ENCODE measurements at places on chromosomes 12 and 14. TPM values are rescaled to one million over a fixed set of nuclear protein-coding genes. Genes with fewer than 3 reads are reported as not detected.
A peak's percentile ranks its signal among the peaks of the same experiment; 100 is the strongest.

Gene KLHL42
- 39.8 TPM for total RNA-seq

Gene ZFHX2
- total RNA-seq = 13.7 TPM

Gene PIWIL1
- total RNA-seq = not detected

Gene CLEC1B
- 0.51 TPM for total RNA-seq

Gene CLEC1A
- 0.32 TPM for total RNA-seq

Gene FSCB
- not detected for total RNA-seq

Gene TESPA1
- total RNA-seq = 0.20 TPM

Gene SNRPF
- 36.9 TPM for total RNA-seq

Gene ARHGEF25
- total RNA-seq = 62.4 TPM

Gene PPP2R3C
- 25.2 TPM for total RNA-seq

Gene FBRSL1
- total RNA-seq = 115 TPM

- H3K4me3 ChIP-seq = no peak overlapping the region
- peaks cover 8% of the 10 kb centered on the region for H3K4me1 ChIP-seq
- H3K27ac ChIP-seq = no peak overlapping the region
These were observed 252.4 kb downstream of the KCNC2 start for GRCh38 chr12:74957231-74957630.

- no peaks in the 10 kb centered on the region for H3K36me3 ChIP-seq
- peak overlapping the region; percentile 48 for H3K27ac ChIP-seq
- DNase-seq = no peak
- H3K4me1 ChIP-seq = peaks cover 16% of the 10 kb centered on the region
- H3K27me3 ChIP-seq = peaks cover 12% of the 10 kb centered on the region
These were observed 139.4 kb downstream of the TBX5 start for GRCh38 chr12:114266536-114266935.

DNA sequence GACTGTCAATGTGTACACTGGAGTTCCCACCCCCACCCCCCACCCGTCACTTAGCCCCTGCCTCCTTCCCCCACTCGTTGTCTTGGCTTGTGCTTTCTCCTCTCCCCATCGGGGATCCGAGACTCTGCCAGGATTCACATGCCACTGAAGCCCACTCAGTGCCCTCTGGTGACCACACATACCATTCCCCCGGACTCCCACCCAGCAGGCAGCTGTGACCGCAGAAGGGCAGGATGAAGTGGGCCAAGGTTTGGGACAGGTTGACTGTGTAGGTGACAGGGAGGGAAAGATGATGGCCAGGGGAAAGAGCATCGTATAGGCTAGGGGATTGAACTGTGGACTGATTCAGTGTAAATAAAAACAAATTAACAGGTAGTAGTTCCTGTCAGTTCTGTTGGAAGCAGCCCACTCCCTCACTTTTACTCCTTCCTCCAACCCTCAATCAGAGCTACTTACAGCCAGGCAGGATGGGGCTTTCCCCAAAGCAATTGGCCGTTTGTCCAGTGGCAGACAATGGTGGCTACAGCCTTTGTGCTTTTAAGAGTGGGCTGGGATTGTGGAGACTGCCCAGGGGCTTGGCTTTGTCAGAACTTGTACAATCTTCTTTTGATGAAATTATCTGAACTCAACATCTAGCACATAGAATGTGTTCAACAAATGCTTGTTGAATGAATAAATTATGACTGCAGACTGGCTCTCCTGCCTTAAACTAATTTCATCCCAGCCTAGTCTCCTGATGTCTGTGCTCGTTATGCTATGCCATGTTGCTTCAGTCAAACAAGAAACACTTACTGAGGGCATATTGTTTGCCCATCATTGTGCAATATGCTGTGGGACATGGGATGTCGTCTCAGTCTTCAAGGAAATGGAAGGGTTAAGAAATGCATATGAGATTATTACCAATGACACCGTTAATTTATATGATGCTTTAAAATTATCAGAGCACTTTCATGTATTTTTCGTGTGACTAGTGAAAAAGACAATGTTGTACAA is 30.2 kb downstream of the TTC9 start:
- peaks cover 4% of the 10 kb centered on the region for H3K36me3 ChIP-seq
- peaks cover 4% of the 10 kb centered on the region for H3K4me1 ChIP-seq
- no peak overlapping the region for H3K4me3 ChIP-seq
- H3K27ac ChIP-seq = no peak overlapping the region
- DNase-seq = no peak
- no peaks in the 10 kb centered on the region for H3K27me3 ChIP-seq

- no peaks in the 10 kb centered on the region for H3K27me3 ChIP-seq
- H3K27ac ChIP-seq = no peak overlapping the region
- DNase-seq = no peak
- peaks cover 27% of the 10 kb centered on the region for H3K4me1 ChIP-seq
These were observed 12.0 kb downstream of the AQP6 start for GRCh38 chr12:49984476-49985359.

DNA sequence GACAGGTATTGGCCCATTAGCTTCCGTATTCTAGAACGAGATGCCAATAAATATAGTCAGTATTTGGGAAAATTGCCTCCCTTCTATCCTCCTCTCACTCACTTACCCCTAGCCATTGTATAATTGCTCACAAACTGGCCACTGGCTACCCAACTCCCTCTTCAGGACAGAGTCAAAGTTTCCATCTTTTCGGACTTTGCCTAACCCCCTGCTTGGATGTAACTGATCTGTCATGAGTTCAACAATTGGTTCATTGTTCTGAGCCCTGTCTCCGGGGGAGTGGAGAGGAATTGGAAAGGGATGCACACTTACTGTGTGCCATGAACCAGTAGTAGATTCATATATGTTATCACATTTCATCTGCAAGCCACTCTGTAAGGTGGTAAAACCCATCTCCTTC is 12.2 kb downstream of the MYRFL start:
- no peak overlapping the region for H3K27ac ChIP-seq
- H3K4me1 ChIP-seq = peaks cover 17% of the 10 kb centered on the region
- H3K4me3 ChIP-seq = no peak overlapping the region
- peaks cover 7% of the 10 kb centered on the region for H3K27me3 ChIP-seq

GRCh38 chr12:58066296-58066695 is 124.9 kb downstream of the ATP23 start:
- H3K36me3 ChIP-seq = no peaks in the 10 kb centered on the region
- no peaks in the 10 kb centered on the region for H3K27me3 ChIP-seq
- peaks cover 6% of the 10 kb centered on the region for H3K4me1 ChIP-seq
- DNase-seq = no peak
- H3K27ac ChIP-seq = no peak overlapping the region

- H3K36me3 ChIP-seq = no peaks in the 10 kb centered on the region
- no peak overlapping the region for H3K4me3 ChIP-seq
- no peak overlapping the region for H3K27ac ChIP-seq
- H3K27me3 ChIP-seq = peaks cover 9% of the 10 kb centered on the region
- H3K4me1 ChIP-seq = no peaks in the 10 kb centered on the region
These were observed 190.6 kb downstream of the VRK1 start for GRCh38 chr14:96987771-96988170.

- H3K36me3 ChIP-seq = no peaks in the 10 kb centered on the region
- no peak overlapping the region for H3K4me3 ChIP-seq
- H3K27ac ChIP-seq = no peak overlapping the region
- H3K4me1 ChIP-seq = no peaks in the 10 kb centered on the region
- peaks cover 49% of the 10 kb centered on the region for H3K27me3 ChIP-seq
- no peak for DNase-seq
These were observed 5.9 kb upstream of the PRPH start for GRCh38 chr12:49288922-49289555.

GRCh38 chr12:46089414-46090162 is 99.2 kb upstream of the SCAF11 start:
- peaks cover 2% of the 10 kb centered on the region for H3K36me3 ChIP-seq
- H3K4me1 ChIP-seq = no peaks in the 10 kb centered on the region
- H3K27ac ChIP-seq = no peak overlapping the region
- DNase-seq = no peak
- no peak overlapping the region for H3K4me3 ChIP-seq

DNA sequence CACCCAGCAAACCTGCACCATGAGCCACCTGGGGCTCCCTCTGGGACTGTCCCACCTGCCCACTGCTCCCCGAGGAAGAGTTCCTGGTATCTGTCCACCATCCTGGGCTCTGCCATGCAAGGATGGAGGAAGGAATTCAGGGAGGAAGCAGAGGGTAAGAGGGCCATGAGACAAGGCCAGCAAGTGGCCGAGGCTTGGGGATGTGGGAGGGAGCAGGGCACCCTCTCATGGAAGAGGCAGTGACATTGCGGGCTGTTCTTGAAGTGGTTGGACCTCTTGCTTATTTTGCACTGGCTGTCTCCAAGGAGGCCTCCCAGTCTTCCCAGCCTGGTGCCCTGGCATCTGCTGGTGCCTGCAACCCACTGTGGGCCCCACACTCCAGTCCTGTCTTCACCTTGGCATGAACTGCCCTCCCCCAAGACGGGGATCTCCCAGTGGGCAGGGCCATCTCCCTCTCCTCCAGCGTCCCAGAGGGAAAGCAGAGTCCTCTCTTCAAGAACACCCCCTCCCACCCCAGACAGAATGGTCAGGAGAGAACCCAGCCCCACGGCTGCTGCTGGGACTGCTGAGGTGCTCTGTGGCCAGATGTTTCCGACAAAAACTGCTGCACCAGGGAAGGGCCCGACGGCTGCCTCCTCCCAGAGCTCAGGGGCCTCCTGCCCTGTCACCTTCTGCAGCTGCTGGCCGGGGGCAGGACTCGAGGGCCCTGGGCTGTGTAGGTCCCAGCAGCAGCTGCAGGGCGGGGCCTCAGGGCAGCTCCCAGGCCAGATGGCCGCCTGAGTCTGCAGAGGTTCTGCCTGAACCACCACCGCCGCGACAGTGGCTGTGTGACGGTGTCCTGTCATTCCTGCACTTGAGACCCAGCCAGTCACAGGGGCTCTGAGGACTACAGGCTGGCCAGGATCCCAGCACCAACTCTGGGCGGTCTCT is 1.8 kb upstream of the AKT1 start:
- peaks cover 12% of the 10 kb centered on the region for H3K27me3 ChIP-seq
- no peak for DNase-seq
- no peak overlapping the region for H3K27ac ChIP-seq
- H3K4me1 ChIP-seq = peaks cover 43% of the 10 kb centered on the region
- peak overlapping the region; percentile 68 for H3K4me3 ChIP-seq
- H3K36me3 ChIP-seq = no peaks in the 10 kb centered on the region

DNA sequence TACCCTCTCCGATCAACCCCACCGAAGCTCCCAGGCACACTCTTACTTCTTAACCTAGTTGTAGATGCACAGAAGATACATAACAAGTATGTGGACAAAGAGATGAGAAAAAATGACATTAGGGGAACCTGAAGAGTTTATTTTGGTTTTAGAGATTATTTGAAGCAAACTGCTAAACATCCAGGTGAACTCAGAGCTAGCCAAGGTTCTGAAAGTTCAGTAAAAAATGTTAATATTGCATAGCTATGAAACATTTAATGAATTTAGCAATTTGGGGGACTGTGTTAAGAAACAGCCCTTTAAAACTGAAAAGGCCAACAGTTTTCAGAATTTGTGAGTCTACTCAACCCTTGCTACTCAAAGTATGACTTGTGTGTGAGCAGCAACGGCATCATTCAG is 174.4 kb downstream of the NAV3 start:
- H3K27ac ChIP-seq = no peak overlapping the region
- no peak overlapping the region for H3K4me3 ChIP-seq
- no peaks in the 10 kb centered on the region for H3K36me3 ChIP-seq
- peaks cover under 1% of the 10 kb centered on the region for H3K4me1 ChIP-seq

DNA sequence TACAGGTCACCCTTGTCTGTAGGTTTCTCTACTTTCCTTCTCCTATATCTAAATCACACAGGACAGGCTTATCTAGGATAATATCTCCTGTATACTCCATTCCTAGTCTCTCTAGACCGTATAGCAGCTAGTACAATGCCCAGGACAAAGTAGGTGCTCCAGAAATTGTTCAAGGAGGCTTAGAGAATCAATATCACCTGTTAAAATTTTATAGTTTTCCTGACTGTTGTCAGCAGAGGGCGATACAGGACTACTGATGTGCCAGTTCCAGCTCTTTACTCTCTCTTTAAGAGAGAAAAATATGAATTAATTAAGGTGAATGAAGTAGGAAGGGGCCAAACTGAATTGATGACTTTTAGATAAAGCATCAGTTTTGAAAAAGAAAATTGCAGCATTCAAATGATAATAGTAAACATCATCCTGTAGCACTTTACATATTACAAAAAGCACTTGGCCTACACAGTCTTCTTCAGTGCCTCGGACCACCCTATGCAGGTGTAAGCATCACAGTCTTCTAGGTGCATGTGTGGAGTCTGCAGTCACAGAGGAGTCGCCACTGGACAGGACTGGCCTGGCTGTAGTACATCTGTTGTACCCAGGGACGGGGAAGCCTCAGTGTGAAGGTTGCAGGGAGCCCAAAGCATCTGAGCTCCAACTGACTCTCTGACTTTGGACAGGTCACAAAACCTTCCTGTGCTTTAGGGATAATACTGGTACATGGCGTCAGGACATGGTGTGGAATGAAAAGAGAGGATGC is 61.9 kb upstream of the MAX start:
- DNase-seq = no peak
- H3K27ac ChIP-seq = no peak overlapping the region
- H3K27me3 ChIP-seq = no peaks in the 10 kb centered on the region
- peaks cover 5% of the 10 kb centered on the region for H3K4me1 ChIP-seq
- no peak overlapping the region for H3K4me3 ChIP-seq

DNA sequence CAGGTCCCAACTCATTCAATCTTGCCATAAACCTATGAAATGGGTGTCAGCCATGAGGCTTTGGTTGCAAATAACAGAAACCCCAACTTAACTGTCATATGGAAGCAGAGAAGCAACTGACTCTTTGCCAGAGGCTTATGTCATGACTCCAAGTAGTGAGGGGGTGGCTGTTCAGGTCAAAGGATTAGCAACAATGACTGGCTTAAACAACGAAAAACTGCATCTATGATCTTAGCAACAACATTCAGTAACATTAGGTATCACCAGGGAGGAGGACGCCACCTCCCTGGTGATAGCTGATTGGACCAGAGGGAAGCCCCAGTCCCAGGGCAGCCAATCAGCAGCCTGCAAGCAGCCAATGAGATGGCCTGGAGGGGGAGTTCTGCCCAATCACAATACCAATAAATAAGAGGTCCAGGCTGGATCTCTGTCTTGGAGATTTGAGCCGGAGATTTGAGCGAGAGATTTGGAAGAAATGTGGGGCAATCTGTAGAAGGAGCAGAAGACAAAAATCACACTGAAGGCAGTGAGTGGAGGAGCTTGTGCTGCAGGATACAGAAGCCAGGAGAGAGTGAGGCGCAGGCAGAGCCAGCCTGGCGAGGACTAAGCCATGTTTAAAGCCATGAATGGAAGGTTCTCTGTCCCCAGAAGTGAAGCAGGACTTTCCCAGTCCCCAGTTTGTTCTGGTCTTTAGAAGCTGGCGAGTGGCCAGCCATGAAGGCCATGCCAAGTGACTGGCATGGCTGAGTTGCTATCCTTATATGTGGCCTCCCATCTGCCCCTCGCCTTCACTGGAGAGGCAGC is 93.3 kb downstream of the CALM1 start:
- H3K4me3 ChIP-seq = no peak overlapping the region
- H3K27ac ChIP-seq = no peak overlapping the region
- no peaks in the 10 kb centered on the region for H3K27me3 ChIP-seq
- H3K36me3 ChIP-seq = no peaks in the 10 kb centered on the region

- no peak for DNase-seq
- no peaks in the 10 kb centered on the region for H3K27me3 ChIP-seq
- peaks cover 26% of the 10 kb centered on the region for H3K4me1 ChIP-seq
- H3K27ac ChIP-seq = no peak overlapping the region
- no peaks in the 10 kb centered on the region for H3K36me3 ChIP-seq
These were observed 49.0 kb upstream of the STON2 start for GRCh38 chr14:81449114-81449513.

GRCh38 chr12:52390739-52391617 is 5.5 kb upstream of the KRT84 start:
- H3K27me3 ChIP-seq = peaks cover 12% of the 10 kb centered on the region
- no peak for DNase-seq
- peaks cover 12% of the 10 kb centered on the region for H3K4me1 ChIP-seq
- no peak overlapping the region for H3K27ac ChIP-seq
- no peak overlapping the region for H3K4me3 ChIP-seq

GRCh38 chr12:109641422-109641821 is 67.8 kb downstream of the MVK start:
- H3K27me3 ChIP-seq = peaks cover 14% of the 10 kb centered on the region
- no peaks in the 10 kb centered on the region for H3K36me3 ChIP-seq
- H3K27ac ChIP-seq = no peak overlapping the region

Data from mesothelial cell of epicardium (in vitro differentiated cells).